ENCODE measurements at places on chromosomes 16 and 17. TPM values are rescaled to one million over a fixed set of nuclear protein-coding genes. Genes with fewer than 3 reads are reported as not detected.

Gene PIK3R6
- 4.3 TPM for total RNA-seq

Gene TMEM235
- total RNA-seq, result not detected

DNA sequence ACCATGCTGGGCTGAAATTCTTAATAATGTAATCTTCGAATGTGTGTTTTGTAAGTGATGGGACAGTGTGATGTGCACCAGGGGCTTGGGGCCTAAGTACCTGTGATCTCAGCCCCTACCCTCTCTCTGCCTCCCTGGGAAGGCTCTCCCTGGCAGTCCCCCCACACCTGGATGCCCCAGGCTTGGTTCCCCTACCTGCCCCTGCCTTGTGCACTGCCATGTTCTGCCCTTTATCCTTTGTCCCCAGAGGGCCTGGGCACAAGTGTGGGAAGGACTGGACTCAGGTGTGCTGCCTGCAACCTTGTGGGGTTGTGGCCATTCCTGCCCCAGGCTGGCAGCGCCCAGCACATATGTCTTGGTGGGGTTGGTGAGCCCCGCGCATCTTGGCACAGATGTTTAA lies 55.4 kb upstream of the CREBBP start:
- DNase-seq, result no peak

Gene DLG4
- 27.1 TPM for total RNA-seq

Gene DNAH9
- not detected for total RNA-seq

Gene CTRB1
- not detected for total RNA-seq

Gene CLEC18A
- 0.09 TPM for total RNA-seq

GRCh38 chr16:2598133-2598641 lies 60.4 kb downstream of the PDPK1 start:
- no peak for DNase-seq

- peak; percentile 41 for DNase-seq
Measured at GRCh38 chr17:10737168-10737622, 7.4 kb upstream of the TMEM220 start.

Data from activated naive CD4-positive, alpha-beta T cell treated with anti-CD3 and anti-CD28 coated beads, Interleukin-2, amount 50 U/mL, for 72 hours (primary cell).